ENCODE measurements at places on chromosomes 4 and X. TPM values are rescaled to one million over a fixed set of nuclear protein-coding genes. Genes with fewer than 3 reads are reported as not detected.

GRCh38 chr4:164424846-164425245 lies 329.1 kb upstream of the SMIM31 start:
- no peak for DNase-seq

PKD2 gene
- total RNA-seq: 38.4 TPM

GPR50 gene
- total RNA-seq: 0.12 TPM

DNA sequence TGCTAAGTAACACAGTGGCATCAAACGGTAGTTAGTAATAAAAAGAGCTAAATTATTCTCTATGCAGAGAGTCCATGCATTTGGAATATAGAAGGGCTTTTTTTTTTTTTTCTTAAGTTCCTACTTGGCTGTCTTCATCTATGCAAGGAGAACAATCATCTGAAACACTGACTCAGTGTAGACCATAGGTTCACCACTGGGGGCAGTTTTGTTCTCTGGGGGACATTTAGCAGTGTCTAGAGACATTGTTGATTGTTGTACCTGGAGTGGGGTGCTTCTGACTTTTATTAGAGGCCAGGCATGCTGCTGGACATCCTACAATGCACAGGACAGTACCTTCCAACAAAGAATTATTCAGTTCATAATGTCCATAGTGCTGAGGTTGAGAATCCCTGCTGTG lies 41.2 kb downstream of the TMA16 start:
- no peak for DNase-seq

GRCh38 chr4:156537286-156537685 lies 434.3 kb downstream of the PDGFC start:
- no peak for DNase-seq

- DNase-seq: no peak
Measured at GRCh38 chrX:132651421-132652086, 162.7 kb upstream of the MBNL3 start.
